ENCODE measurements at places on chromosomes 2 and 18.

GRCh38 chr18:58640428-58640805 lies 11.5 kb upstream of the ALPK2 start:
- no peak for DNase-seq

- DNase-seq, result no peak
Measured at GRCh38 chr2:235529621-235530020, 35.8 kb downstream of the AGAP1 start.

DNA sequence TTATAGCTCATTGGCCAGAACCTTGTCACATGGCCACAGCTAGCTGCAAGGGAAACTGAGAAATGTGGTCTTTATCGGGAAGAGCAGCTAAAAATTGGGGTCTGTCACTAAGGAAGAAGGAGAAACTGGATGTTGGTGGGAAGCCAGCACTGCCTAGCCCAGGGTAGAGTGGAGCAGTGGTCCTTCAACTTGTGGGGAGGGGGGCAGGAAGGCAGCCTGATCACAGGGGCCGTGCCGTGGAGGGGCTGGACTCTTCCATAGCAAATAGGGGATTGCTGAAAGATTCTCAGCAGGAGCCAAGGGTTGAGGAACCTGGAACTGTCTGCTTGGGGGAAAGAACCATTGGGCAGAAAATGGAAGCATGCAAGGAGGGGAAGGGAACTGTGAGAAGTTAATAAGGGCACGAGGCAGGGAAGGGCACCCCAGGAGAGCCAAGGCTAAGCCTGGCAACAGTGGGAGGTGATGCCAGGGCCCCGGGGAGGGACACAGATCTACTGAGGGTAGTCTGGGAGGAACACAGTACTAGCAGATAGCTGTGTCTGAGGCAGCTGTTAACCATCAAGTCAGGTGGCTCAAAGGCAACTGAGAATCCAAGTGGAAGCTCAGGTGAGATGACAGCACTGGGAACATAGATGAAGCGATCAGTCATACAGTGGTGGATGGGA lies 5.9 kb upstream of the NEURL3 start:
- no peak for DNase-seq

DNA sequence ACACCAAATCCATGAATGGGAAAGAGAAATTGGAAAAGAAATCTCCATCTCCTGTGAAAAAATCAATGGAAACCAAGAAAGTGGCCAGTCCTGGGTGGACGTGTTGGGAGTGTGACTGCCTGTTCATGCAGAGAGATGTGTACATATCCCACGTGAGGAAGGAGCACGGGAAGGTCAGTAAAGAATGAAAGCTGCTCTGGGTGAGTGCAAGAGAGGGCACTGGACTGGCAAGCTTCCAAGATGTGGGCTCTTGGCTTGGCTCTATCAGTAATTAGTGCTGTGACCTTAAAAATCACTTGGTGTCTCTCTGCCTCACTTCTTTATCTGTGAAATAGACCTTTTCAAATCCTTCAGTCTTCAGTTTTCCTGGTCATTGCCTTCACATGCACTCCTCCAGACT lies 89.0 kb downstream of the ZNF532 start:
- no peak for DNase-seq

DNA sequence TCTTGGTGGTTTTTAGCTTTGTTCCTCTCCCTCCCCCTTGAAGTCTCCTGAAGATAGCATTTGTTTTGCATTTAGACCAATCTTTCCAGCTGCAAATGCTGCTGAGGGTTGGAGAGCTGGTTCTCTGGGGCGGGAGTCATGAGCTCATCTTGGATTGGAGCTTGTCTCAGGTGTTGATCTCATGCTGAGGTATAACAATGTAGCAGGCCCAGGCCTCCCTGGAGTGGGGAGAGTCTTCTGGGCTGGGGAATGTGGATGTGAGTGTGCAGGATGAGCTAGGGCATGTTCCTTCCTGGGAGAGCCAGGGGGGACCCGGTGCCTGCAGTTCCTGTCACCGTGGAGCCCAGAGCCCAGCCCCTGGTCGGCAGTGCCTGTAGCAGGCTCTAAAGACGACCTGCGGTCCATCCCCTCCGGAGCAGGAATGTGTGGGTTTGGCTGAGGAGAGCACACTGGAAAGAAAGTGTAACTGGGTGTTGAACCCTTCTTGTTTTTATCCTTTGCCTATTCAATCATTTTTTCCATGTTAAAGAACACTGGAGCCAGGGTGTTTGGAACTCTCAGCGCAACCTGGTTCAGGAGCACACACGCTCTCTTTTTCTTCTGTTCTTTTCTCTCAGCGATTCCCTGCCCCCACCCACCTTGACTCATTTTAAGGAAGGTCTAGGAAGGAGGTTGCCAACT lies 2.7 kb downstream of the ZNF532 start:
- no peak for DNase-seq

DNA sequence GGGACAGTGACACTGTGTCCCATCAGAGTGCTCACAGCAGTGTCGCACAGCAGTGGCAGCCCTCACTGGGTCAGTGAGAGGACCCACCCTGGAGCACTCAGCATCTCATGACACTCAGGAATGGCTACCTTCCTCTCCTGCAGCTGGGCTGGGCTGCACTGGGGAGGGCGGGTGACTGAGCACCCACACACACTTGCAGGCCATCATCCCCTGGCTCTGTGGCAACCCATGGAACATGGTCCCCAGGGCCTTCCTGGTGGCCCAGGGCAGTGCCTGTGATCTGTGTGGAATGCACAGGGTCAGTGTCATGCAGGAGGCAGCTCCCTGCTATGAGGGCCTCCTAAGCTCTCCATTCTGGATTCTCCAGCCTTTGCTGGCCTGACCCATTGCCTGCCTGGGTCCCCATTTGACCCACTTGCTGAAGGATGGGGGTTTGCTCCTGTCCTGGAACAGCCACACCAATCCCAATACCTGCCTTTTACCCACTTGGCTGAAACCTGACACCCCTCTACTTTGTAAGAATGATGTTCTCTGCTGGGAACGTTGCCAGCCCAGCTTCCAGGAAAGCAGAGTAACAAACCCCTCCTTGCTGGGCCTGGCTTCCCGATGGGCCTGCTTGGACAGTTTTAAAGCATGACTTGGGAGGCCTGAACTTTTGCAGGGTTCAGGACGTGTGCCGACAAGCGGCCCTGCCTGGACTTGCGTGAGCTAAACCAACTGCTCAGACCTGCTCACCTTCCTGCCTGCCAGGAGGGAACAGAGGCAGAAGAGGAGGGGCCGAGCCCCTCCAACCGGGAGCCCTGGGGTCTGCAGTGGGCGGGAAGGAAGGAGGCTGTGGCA lies 13.7 kb downstream of the HS6ST1 start:
- DNase-seq, result no peak

All from stimulated activated CD4-positive, alpha-beta T cell treated with anti-CD3 and anti-CD28 coated beads, Interleukin-15, amount 100 ng/mL, for 1 hour (primary cell).